Gastroesophageal sphincter (tissue), 4 donors: ENCODE measurements at places on chromosomes 7 and 10. TPM values are rescaled to one million over a fixed set of nuclear protein-coding genes. Genes with fewer than 3 reads are reported as not detected.

CARD11 gene
- total RNA-seq: 0.27 TPM

RALA gene
- total RNA-seq: 21.6 TPM

UFSP1 gene
- total RNA-seq: 7.2 TPM

CUBN gene
- total RNA-seq: 2.1 TPM

SPAM1 gene
- not detected for total RNA-seq

PRKAR2B gene
- total RNA-seq: 83.5 TPM

THNSL1 gene
- 2.2 TPM for total RNA-seq

CALML5 gene
- total RNA-seq: not detected

PRRT4 gene
- 0.40 TPM for total RNA-seq

SPDYE2 gene
- total RNA-seq: not detected

LRRD1 gene
- not detected for total RNA-seq

TSPAN14 gene
- total RNA-seq: 23.3 TPM

CFTR gene
- not detected for total RNA-seq

- ATAC-seq: no peak
Measured at GRCh38 chr7:138610671-138611170, 90.4 kb downstream of the SVOPL start.

DNA sequence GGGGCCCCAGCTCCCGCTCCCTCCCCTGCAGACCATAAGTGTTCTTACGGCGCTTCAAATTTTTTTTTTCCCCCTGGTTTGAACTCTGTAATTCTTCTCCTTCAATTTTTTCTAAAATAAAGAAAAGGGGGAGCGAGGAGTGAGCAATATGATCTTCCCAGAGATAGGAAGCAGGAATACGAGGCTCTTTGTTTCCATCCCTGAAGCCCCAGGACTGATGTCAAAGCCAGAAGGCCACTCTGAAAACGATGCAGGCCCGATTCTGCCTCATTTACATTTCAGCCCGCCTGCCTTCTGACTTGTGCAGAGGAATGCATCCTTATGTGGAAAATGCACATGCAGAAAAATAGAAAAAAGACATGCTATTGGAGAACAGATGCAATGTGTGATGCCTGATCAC, 401.5 kb upstream of the MKI67 start:
- no peak for ATAC-seq

DNA sequence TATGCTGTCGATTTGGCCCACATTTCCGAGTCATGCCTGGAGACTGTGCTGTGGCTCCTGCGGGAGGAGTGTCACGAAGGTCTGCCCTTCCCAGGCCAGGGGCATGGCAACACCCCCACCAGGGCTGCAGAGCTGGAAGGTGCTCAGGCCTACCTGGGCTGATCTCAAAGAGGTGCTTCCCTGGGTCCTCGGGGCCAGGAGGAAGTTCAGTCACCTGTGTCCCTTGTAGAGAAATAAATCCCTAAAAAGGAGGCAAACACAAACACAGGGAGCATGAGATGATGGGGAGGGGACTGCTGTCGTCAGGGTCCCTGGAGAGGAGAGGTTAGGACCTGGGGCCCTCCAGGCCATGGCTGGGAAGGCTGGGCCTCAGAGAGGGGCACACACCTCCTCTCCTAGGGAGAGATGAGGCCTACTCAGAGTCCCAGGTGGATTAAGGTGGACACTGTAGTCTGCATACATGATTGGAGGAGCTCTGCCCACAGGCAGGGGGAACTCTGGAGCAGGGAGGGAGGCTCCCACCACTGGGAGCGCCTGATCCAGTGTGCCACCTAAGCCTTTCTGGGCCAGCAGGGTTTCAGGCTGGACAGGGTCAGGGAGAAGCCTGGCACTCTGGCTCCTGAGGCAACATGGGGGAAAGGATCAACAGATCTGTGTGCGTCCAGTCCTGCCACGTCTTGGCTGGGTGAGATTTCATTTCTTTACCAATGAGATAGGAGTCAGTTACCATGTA, 49.4 kb downstream of the ARHGAP22 start:
- no peak for ATAC-seq

- ATAC-seq: no peak
Measured at GRCh38 chr7:76064208-76064970, 16.5 kb downstream of the MDH2 start.

DNA sequence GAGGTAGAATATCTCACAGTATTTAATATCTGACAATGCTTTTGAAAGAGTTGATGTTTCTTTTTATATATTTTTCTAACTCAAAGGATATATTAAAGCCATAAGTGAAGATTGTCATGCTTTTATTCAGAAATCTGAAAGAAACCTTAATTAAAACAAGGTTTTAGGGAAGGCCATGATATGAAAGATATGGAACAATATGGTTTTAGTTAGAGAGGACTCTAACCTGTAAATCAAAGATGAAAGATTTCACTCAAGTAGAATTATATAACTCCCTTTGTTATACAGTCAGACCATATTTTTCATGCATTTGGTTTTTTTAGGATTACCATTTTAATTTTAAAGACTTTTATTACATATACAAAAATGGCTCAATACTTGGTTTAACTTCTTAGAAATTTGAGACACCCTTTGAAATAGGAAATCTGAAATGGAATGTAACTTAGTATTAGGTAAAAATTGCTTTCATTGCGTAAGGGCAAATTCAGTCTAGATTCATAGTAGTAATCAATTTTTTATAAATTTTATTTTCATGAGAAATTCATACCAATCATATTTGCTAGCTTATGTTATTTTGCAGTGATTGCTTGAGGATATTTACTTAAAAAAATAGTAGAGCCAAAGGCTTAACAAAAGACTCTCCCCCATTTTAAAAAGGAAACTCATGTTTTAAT, 119.8 kb downstream of the TWIST1 start:
- ATAC-seq: no peak

- peak; percentile 95 for ATAC-seq
Measured at GRCh38 chr7:117582219-117582704, 102.4 kb downstream of the CFTR start.

GRCh38 chr10:79136236-79137005, 67.7 kb downstream of the ZMIZ1 start:
- ATAC-seq: no peak

- no peak for ATAC-seq
Measured at GRCh38 chr10:52742731-52743130, 29.9 kb downstream of the MBL2 start.

DNA sequence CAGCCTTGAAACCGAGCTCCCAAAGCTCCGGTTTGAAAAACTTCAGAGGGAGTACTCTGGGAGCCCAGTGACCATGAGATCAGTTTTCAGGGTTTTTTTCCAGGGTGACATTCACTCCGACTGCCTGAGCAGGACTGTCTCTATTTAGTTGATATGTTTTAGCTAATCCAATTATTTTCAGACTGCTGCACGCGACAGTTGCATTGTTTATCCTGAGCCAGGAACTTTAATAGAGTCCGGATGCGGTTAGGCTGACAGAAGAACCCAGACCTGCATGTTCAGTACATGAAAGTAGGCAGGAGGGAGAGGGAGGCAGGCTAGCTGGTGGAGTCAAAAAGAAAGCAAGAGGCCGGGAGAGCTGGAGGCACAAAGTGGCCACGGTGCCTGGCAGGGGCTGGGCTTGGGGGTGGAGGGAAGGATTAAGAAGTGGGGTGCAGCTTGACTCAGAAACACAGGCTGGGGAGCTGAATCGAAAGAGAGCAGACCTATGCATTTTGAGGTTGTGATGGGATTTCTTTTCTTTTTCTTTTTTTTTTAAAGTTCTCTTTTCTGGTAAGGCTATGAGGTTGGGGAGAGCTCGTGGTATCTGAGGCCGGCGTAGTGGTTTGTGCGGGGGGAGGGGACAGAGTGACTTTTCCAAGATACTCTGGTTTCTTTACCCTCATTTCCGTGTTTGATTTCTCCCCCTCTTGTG, 5.7 kb downstream of the GATA3 start:
- ATAC-seq: no peak

GRCh38 chr7:88339195-88339922, 32.7 kb upstream of the STEAP4 start:
- peak; percentile 48 for ATAC-seq

DNA sequence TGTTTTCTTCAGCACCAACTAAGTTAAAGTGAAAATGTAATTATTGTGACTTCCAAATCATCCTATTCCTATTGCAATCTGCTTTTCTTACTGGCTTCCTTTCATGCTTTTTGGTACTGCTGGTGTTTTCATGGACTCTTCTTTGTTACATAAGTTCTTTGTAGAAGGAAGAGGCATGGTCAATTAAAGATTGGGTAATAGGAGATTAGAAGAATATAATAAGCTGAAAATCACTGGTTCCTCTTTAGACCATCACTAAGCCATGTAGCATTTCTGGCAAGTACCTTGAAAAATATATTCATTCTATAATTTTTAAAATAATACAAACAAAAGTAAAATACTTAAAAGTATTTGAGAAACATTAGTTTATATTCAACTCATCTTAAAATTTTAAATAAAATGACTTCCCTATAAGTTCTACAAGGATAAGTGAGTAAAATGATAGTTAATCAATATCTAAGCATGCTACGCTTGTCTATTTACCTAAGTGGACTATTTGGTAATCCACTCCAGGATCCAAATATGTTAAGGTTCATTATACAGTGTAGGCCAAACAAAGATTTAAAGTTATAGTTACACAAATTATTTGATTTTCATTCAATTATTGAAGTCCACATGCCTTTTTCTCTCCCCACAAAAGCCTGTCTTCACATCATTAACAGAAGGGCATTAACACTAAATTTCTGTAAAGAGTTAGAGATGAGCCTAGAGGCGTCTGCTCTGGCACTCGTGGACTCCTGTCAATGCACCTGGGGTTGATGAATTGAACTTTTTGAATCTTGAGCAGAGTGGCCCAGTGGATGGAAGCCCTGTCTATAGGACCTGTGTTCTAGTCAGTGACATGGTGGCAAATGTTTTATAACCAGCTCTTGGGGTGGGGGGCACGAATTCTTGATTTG, 408.1 kb downstream of the INHBA start:
- no peak for ATAC-seq

- ATAC-seq: no peak
Measured at GRCh38 chr10:31132681-31133244, 101.1 kb upstream of the ZNF438 start.

DNA sequence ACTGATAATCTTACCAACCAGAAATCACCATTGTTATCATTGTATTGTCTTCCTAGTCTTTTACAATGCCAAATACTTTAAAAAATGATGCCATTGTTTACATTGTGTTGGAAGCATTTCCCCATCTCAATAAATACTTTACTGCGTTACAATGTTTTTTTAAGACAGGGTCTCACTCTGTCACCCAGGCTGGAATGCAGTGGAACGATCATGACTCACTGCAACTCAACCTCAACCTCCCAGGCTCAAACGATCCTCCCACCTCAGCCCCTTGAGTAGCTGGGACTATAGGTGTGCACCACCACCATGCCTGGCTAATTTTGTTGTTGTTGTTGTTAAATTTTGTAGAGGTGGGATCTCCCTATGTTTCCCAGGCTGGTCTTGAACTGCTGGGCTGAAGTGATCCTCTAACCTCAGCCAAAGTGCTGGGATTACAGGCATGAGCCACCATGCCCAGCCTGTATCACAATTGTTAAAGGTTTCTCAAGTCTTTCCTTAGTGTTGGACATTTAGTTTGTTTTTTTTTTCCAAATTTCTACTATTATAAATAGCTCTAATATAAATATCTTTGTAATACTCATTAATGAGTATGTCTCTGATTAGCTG, 13.5 kb downstream of the LRMDA start:
- ATAC-seq: no peak

DNA sequence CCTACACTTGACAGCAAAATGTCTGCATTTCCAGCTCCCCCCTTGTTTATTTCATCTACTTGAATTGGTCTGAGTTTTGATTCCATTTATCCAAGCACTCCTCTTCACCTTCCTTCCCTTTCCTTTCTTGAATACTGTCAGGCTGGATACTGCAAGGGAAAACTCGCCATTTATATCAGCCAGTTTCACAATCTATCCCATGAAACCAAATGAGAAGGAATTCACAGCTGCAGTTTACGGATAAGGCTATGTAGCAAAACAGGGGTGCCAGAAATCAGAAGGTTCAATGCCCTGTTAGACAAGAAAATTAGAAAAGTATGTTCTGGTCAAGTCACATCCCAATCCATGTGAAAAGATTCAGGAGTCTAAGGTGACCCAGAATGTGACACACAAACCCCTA, 28.1 kb downstream of the CCDC6 start:
- no peak for ATAC-seq

GRCh38 chr10:110825508-110825907, 46.2 kb upstream of the PDCD4 start:
- ATAC-seq: no peak

DNA sequence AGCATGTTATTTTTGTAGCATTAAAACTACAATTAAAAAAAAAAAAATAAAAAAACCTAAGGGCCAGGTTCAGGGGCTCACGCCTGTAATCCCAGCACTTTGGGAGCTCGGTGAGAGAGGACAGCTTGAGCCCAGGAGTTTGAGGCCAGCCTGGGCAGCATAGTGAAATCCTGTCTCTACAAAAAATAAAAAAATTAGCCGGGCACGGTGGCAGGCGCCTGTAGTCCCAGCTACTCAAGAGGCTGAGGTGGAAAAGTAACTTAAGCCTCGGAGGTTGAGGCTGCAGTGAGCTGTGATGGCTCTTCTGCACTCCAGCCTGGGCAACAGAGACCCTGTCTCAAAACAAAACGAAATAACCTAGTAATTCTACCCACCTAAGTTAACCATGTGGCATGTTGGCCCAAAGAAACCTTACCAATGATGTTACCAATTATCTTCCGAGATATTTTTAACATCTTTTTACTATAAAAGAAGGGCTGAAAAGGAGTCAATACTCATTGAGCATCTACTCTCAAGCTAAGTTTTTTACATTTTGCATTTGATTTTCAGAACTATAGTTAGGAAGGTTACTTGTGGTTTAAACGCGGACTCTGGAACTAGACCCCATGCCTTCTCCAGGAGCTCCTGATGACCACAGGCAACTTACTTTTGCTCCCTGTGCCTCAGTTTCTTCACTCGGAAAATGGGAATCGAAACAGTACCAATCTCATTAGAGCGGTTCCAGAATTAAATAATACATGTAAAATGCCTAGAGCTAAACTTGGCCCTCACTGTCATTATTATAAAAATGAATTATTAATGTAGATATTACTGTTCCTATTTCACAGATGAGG, 1.4 kb downstream of the ITGB1 start:
- ATAC-seq: no peak

DNA sequence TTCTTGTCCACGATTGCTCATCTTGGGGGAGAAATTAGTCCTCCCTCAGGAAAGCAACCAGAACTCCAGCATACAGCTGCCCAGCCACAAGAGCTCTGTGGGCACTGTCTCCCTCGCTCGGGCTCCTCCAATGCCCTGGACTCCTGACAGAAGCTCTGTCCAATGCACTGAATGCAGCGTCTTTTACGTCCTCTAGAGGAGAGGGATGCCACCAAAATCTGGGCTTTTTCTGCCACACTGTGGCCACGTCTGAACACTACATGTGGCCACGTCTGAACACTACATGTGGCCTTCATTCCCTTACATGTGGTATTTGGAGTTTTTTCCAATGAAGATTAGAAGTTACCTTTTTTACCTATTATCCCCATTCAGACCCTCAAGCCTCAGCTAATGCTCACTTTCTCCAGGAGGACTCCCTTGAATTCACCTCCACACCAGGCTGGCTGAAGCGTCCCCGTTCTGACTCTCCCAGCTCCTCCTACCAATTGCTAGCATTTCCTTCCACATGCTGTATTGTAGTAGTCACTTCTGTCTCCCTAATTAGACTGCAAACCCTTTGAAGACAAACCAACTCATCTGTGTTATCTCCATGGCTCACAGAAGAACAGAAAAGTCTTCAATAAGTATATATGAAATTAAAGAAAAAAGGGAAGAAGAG, 134.3 kb upstream of the PDE1C start:
- peak; percentile 90 for ATAC-seq
